Fibroblast of skin of left biceps (primary cell): ENCODE measurements at places on chromosomes 13 and 19.

- no peak for DNase-seq
Measured at GRCh38 chr19:10317045-10317856, 1.4 kb upstream of the FDX2 start.

DNA sequence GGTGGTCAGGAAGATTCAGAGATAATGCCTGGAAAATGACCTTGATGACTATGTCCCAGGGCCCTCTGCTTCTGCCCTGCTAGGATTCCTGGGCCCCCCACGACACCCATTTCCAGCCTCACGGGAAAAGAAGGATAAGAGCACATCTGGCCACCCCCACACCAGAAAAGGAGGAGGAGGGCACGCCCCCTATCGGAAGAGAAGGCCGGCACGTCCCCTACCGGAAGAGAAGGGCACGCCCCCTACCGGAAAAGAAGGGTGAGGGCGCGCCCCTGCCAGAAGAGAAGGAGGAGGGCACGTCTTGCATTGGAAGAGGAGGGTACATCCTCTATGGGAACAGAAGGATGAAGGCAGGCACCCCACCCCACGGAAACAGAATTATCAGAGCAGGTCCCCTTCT, 84.3 kb downstream of the IER2 start:
- no peak for DNase-seq

DNA sequence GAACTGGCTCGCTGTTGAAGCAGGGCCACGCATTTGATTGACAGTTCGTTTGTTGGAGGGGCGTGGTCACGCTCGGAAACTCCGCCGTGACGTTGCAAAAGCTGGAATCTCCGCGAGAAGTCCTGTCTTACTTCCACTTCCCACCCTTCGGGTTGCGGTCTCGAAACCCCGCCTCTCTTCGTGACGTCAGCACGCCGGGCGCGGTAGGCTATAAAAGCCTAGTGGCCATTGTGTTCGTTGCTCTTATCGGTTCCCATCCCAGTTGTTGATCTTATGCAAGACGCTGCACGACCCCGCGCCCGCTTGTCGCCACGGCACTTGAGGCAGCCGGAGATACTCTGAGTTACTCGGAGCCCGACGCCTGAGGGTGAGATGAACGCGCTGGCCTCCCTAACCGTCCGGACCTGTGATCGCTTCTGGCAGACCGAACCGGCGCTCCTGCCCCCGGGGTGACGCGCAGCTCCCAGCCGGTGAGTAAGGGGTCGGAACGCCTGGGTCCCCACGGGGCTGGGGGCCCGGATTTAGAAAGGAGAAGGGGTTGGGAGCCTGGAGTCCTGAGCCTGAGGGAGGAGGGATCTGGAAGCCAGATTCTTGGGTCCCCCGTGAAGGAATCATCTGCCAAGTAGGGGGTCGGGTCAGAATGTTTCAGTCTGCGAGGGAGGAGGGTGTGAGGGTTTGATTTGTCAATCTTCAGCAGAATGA, at the start of gene PPP1R15A:
PPP1R15A (plus strand) TSS at position 240 of the 702 bp plus-strand sequence. CDS start 813 bp downstream, outside the sequence.
- peak; percentile 93 for DNase-seq

DNA sequence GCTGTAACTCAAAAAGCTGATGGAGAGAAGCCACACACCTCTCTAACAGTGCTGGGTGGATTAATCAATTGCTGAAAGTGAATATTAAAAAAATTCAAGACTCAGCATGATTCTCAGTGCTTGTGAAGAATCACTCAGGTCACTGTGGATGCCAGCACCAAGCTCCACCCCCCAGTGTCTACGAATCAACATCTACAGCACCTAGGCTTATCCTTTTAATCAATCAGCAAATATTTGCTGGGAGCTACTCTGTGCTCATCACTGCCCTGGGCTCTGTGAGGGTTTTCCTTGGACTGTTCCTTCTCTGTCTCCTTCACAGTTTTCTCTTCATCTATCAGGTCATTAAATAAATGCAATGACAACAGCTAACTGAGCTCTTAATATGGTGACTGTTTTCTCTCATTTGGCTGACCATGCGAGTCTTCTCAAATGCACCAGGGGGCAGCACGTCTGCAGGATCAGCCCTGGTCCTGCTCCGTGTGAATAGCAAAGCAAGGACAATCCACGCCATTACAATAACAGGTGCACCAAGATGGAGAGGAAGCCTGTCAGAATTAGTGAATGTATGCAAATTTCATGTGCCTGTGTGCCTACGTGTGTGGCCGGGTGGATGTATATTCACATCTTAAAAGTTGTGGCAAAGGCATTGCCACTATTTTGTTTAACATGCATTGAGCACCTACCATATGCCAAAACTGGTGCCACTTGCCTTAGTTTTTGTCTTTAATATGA, 14.6 kb upstream of the C13orf42 start:
- DNase-seq = peak; percentile 14

DNA sequence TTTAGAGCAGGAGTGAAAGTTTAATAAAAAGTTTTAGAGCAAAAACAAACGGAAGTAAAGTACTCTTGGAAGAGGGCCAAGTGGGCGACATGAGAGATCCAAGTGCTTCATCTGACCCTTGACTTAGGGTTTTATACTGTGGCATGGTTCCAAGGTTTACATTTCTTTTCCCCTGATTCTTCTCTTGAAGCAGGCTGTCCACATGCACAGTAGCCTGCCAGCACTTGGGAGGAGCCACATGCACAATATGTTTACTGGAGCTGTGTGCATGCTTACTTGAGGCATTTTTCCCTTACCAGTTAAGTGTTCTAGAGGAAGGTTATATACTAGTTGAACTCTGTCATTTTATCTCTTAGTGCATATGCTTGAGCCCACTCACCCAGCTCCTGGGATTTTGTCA, 295.6 kb downstream of the TBC1D4 start:
- DNase-seq = no peak

DNA sequence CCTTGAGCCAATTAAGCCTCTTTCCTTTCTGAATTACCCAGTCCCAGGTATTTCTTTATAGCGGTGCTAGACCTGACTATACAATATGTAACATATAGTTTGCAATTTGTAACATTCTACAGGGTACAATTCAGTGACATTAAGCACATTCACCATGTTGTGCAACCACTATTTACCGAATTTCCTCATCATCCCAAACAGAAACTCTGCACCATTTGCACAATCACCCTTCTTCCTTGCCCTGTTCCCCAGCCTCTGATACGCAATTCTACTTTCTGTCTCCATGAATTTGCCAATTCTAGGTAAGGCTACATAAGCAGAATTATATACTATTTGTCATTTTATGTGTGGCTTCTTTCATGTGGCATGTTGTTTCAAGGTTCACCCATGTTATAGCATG, 13.7 kb upstream of the SIGLEC10 start:
- DNase-seq = no peak

DNA sequence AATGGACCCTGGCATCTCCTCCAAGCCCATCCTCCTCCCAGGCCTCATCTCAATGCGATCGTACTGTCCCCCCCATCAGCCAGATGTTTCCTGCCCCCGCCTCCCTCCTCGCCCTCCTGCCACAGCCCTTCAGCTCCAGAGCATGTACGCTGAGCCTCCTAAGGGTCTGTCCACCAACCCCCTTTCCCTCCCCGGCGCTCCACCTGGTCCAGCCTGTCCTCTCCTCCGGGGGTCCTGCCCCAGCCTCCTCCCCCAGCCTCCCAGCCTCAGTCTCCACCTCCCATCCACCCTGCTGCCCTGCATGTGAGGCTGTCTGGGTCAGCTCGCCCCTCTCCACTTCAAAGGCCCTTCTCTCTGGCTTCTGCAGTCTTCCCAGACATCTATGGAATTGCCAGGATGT, 4.5 kb downstream of the SIRT2 start:
- DNase-seq = no peak

DNA sequence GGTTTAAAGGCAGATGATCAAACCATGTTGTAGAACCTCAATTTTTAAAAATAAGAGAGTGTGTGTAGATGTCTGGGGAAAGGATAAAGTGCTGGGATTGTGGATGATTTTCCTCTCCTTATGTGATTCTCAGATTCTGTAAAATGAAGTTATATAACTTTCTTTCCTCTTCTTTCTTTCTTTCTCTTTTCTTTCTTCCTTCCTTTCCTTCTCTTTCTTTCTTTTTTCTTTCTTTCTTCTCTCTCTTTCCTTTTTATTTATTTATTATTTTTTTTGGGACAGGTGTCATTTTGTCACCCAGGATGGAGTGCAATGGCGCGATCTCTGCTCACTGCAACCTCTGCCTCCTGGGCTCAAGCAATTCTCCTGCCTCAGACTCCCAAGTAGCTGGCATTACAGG, 82.6 kb downstream of the GADD45B start:
- DNase-seq = no peak

- DNase-seq = no peak
Measured at GRCh38 chr13:33262997-33263396, 22.6 kb downstream of the STARD13 start.

DNA sequence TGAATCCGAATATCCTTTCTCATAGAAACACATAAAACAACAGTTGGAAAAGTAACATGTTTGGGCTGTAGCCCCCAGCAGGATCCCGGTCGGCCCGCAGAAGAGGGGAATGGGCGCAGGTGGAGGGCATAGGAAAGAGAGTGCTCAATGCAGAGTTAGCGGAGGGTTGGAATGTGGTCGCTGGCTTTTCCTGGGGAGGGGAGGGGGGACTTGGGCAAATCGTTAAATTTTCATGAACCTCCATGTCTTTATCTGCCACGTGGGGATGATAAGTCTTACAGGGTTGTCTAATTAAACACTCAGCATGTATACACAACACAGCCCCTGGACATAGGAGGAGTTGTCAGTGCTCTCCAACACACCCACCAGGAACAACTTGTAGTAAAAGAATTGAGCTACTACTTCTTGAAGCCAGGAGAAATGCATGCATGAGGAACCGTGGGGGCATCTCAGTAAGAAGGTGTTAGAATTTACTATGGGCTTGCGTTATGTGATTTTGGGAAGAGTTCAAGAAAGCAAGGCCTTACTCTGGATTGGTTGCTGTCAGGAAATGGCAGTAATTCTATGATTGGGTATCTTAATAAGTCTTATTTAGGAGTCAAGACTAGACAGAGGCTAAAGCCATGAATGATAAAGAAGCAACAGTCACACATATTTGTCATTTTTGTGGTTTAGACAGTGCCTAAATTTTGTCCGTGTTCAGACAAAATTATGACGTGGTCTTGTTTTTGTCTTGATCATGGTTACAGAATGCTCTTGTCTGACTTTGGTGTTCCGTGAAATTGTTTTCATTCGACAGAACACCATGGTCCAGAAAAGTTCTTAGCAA, 671 bp upstream of the SLC46A3 start:
- DNase-seq = no peak

- no peak for DNase-seq
Measured at GRCh38 chr19:737591-738093, 13.3 kb upstream of the MISP start.

DNA sequence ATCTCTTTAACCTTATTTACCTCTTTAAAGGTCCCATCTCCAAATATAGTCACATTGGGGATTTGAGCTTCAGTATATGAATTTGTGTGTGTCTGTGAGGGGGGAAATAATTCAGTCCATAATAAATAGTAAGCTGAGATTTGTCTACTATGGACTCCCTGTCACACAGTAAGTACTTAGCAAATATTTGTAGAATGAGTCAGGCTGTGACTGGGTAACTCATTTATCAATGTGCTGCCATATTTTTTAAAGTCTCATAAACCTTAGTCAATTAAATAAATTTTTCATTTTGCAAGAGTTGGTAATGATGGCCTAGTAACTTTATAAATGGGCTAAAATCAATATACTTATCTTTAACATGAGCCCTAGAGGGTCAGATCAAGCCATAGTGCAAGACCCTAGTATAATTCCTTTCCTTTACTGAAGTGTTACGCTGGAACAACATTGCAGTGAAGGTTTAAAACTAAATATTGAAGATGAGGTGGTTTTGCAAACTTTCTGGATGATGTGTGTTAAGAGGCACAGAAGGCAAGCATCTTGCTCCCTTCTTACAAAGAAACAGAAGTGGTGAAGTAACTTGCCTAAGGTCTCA, 305.1 kb downstream of the KCNRG start:
- no peak for DNase-seq

- DNase-seq = peak; percentile 60
Measured at GRCh38 chr13:42894765-42895243, 97.2 kb downstream of the EPSTI1 start.

DNA sequence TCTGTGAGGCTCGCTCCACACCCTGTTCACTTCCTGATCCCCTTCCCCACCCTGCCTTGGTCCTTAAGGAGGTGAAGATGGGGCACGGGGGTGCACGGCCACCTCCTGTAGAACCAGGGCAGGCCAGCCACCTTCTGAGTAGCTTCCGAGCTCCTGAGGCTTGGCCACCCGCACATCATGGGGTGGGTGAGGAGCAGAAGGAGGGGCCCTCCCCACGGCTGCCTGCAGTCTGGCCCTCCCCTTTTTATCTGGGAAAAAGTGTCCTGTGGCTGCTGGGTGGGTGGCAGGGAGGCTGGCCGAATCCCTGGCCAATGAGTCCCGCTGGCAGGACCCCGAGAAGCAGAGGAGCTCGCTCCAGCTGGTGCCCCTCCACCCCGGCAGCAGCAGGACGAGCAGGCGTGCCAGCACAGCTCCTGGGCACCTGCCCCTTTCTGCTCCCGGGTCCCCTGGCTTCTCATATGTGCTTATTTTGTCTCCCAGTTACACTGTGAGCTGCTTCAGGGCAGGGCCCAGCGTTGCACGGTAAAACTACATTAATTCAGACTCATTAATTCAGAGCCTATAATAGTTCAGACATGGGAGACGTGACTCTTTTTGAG, 135.0 kb downstream of the KDM4B start:
- DNase-seq = no peak

DNA sequence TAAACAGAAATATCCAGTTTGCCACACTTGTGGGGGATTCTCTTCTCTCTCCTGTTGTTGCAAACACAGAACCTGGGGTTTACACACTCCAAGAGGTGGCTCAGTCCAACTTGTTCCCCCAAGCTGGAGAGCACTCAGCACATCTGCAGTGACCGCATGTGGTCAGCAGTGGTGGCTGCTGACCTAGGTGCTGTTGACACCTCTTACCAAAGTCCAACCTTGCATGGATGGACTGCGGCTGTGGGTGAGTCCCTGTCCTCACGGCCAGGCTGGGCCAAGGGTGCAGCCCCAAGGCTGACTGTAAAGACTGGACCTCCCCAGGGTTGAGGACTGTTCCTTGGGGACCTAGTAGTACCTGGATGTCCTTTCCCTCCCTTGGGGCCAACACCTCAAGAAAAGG, 6.1 kb downstream of the LRFN3 start:
- no peak for DNase-seq

- no peak for DNase-seq
Measured at GRCh38 chr13:39345982-39346381, 257.0 kb downstream of the LHFPL6 start.
